AG08395 (cell line): ENCODE measurements at places on chromosomes 13 and 19.

DNA sequence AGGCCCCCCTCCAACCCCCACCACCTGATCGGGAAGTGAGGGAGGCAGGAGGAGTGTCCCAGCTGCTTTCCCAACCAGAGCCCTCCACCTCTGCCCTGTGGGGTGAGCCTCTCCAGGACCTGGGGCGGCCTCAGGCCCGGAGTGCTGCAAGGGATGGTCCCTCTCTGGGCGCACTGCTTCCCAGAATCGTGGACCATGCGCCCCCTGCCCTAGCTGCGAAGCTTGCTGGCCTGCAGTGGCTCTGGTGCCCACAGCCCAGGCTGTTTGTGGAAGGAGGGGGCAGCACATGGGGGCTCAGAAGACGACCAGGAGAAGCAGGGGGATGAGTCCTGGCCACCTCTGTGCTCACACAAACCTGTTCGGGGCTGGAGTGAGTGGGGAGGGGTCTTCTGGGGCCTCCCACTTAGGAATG, 33.6 kb downstream of the CEBPG start:
- DNase-seq: no peak

DNA sequence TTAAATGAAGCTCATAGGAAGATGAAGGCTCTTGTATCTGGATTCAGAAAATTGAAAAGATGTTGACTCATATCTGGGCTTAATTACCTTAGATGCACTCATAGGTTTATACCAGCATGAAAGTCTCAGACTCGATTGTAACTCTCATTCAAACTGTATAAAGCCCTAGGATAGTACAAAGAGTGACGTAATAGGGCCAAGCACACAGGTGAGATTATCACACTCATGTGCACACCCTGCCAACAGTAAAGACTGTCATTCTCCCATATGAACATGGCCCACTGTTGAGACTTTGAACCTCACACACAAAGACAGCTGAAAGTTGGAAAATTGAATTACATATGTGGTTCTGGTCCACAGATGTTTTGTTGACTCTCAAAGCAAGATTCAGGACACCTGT, 18.0 kb upstream of the ZNF723 start:
- DNase-seq: no peak

DNA sequence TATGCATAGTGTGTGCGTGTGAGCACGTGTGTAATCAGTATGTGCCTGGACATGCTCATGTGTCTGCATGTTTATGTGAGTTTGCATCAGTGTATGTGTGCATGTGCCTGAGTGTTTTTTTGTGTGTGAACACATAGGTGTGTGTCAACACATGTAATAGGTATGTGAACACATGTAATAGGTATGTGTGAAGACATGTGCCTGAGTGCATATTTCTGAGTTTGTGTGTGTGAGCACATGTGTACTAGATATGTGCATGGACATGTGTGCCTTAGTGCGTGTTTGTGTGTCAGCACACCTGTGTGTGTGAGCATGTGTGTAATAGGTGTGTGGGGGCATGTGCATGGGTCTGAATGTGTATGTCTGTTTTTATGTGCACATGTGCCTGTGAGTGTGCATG, 7.4 kb downstream of the SPPL2B start:
- no peak for DNase-seq

DNA sequence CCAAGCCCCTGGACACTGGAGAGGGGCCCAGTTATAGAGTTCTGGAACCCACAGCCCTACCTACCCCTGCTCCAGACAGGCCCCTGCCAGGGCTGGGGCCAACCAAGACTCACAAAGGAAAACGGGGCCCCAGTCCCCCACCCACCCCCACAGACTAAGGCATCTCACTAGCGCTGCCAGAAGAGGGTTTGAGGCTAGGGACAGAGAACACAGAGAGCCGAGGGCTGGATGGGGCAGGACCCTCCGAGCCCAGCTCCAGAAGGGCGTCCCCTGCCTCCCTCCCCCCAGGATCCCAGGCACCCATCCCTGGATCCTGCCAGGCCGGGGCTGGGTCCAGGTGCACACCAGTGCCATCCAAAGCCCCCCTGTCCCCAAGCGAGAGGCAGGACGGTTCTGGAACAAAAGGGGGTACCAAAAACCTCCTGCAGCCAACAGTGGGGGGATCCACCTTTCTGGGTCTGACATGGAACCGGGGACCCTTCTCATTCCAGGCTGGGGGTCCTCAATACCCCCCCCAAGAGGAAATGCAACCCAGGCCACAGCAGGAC, 4.4 kb upstream of the REXO1 start:
- no peak for DNase-seq

- DNase-seq: no peak
Observed at GRCh38 chr19:4673726-4674125, 3.6 kb upstream of the MYDGF start.

DNA sequence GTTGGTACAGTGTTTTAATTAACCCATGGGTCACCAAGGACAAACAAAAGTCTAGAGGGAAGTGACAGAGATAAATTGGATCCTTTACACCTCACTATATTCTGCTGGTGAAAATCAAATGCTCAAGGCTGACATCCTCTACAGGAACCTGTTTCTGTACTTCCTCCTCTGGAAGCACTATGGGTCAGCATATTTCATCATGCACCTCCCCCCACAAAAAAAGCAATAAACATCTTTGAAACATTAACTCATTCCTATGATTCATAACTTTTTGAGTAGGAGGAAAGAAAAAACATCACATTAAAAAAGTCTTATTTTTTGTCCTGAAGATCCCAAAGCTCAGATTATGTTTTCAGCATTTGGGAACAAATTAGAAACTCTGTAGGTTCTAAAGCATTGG, 588.3 kb upstream of the SGCG start:
- no peak for DNase-seq

GRCh38 chr19:6413721-6414643, 10.6 kb downstream of the KHSRP start:
- no peak for DNase-seq

- no peak for DNase-seq
Observed at GRCh38 chr13:111184458-111185401, 69.6 kb downstream of the ARHGEF7 start.

DNA sequence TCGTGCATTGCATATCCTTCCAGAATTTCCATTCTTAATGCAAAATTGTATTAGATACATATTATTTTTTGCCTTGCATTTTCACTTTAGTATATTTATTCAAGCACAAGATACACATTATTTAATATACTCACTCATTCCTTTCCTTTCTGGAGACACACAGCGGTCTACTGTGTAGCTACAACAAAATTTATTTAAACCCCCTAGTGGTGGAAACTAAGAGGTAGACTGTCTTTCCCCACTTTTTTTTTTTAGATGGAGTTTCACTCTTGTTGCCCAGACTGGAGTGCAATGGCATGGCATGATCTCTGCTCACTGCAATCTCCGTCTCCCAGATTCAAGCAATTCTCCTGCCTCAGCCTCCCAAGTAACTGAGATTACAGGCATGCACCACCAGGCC, 2040.3 kb upstream of the PCDH20 start:
- DNase-seq: no peak

DNA sequence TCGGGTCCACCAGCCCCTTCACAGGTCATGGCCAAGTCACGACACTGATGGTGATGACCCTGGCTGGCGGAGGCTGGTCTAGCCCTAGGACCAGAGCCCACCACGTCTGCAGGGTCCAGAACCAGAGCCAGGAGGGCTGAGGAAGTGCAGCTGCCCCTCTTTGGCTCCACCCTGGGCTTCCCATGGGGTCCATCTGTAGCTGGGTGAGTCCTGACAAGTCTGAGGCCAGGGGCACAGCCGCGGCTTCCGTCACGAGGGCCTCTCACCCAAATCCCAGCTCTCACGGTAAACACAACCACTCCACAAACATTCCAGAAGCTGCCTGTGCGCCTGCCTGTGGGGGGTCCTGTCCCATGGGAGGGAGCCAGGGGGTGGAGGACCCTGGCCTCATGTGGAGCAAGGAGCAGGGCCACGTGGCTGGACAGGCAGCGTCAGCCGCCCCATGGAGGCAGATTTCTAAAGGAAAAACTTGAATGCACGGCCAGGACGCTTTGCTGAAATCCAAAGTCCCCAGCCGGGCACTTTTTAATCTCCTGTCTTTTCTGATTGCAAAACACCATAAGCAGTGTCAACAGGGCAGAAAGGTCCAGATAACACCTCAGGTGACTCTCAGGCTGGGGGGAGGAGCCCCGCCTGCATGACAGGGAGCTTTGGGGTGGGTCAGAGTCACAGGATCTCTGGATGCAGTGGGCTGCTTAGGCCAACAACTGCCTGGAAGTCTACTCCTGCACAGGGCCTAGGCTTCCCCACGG, 29.9 kb downstream of the CEBPG start:
- DNase-seq: no peak

DNA sequence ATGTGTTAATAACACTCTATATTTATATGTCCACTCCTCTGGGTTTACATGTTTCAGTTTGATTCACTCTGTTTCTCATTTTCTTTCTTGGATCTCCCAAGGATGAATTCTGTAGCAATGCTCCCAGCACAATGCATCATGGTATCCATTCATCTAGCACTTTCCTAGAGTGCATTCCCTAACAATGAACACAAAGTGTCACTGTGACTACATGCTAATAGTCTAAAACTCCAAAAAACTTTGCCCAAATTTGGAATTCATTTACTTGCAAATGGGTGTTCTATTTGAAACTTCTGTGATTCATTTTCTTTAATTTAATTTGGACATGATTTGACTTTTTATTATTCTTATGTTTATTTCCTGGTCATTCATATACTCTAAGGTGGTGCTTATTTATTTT, 286.3 kb downstream of the POU4F1 start:
- DNase-seq: no peak

DNA sequence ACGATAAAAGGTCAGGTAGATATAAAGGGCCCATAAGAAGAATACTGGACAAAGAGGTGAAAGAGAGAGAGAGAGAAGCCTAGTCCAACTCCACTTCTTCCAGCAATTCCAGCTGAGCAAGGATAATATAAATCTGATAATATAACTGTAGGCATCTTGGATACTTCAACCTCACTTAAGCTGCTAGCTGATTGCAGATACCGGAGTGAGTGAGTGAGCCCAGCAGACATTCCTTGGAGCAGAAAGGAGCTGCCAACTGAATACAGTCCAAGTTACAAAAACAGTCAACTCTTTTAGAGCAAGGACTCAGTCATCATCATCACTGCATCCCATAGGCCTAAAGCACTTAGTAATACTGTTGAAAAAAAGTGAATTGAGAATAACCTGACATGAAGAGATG, 387.6 kb downstream of the SLITRK6 start:
- DNase-seq: no peak

- no peak for DNase-seq
Observed at GRCh38 chr13:100409132-100409531, 179.5 kb downstream of the GGACT start.

DNA sequence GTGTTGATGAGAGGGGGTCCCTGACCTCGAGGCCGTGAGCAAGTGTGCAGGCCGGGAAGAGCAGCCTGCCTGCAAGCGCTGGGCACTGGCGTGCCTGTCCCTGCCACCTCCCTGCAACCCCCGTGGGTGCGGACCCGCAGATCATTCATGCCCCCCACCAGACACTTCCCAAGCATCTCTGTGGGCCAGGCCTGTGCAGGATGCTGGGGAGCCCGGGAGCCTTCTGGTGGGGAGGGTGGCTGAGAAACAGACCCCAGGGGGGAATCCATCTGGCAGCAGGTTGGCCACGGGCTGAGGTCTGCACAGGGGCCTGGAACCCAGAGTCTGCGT, 18.4 kb upstream of the CACTIN start:
- DNase-seq: no peak
